Heart right ventricle (tissue), 16 donors: ENCODE measurements at places on chromosomes 2 and 18. TPM values are rescaled to one million over a fixed set of nuclear protein-coding genes. Genes with fewer than 3 reads are reported as not detected.

DNA sequence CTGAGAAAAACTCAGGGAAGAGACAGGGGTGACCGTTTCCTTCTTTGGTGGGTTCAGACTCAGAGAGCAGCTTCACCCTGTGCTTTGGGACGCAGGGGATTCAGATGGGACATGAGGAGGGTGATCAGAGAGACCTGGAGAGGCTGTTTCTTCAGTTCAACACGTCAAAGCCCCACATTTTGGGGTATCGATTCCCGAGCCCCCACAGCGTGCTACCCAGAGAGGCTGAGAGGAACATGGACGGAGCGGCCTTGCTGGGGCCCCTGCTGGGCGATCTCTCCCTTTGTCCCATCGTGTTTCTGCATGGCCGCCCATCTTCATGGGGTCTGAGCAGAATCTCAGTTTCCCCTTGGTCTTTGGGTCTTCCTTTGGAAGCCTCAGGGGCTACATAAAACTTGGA, 38.2 kb upstream of the PXDN start:
- no peaks in the 10 kb centered on the region for H3K4me1 ChIP-seq
- H3K4me3 ChIP-seq, result no peak overlapping the region
- DNase-seq, result no peak
- H3K27ac ChIP-seq, result no peak overlapping the region
- H3K36me3 ChIP-seq, result no peaks in the 10 kb centered on the region

DNA sequence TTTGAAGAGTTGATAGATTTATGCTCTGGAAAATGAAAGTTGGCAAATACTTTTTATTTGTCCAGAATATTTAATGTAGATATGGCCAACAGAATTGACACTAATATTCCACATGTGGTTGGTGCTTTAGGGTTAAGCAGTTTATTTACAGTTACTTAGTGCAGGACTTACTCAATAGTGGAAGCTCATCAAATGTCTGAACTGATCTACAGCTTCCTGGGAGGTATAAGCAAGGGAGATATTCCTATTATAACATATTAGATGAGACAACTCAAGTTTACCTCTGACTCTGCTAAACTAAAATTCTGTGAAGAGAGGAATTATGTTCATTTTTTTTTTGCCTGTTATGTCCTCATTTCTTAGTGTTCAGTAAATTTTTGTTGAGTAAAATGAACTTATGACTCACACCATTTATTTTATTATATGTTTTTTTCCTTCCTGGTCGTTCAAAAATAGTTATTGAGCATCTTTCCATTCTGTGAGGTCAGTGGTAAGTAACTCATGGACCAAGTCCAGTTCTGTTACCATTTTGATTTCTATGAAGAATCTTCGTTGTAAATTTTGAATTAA, 13.6 kb downstream of the ABI2 start:
- no peak overlapping the region for H3K27ac ChIP-seq
- H3K27me3 ChIP-seq, result no peaks in the 10 kb centered on the region
- DNase-seq, result no peak
- H3K4me1 ChIP-seq, result peaks cover 4% of the 10 kb centered on the region
- H3K36me3 ChIP-seq, result no peaks in the 10 kb centered on the region

DNA sequence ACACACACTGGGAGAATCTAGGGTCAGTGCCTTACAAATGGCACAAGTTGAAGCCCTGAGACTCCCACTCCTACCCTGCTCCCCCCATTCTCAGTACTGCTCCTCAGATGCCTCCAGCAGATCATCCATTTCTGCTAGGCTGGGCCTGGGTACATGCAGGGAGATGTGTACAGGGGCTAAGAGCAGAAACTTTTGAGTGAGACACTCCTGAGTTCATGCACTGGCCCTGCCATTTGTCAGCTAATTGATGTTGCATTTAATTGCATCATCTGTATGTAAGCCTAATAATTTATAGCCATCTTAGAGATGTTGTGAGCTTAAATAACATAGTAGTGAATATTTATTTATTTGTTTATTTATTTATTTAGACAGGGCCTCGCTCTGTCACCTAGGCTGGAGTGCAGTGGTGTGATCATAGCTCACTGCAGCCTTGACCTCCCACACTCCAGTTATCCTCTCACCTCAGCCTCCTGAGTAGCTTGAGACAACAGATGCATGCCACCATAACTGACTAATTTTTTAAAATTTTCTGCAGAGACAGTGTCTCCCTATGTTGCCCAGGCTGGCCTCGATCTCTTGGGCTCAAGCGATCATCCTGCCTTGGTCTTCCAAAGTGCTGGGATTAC, 4.8 kb upstream of the CASP8 start:
- no peak for DNase-seq
- H3K36me3 ChIP-seq, result no peaks in the 10 kb centered on the region
- no peak overlapping the region for H3K4me3 ChIP-seq
- no peaks in the 10 kb centered on the region for H3K27me3 ChIP-seq
- peaks cover 64% of the 10 kb centered on the region for H3K4me1 ChIP-seq
- H3K27ac ChIP-seq, result no peak overlapping the region

- no peak overlapping the region for H3K27ac ChIP-seq
- no peaks in the 10 kb centered on the region for H3K36me3 ChIP-seq
- H3K27me3 ChIP-seq, result no peaks in the 10 kb centered on the region
- no peaks in the 10 kb centered on the region for H3K4me1 ChIP-seq
- DNase-seq, result no peak
Observed at GRCh38 chr2:27204566-27204965, 7.3 kb upstream of the ATRAID start.

DNA sequence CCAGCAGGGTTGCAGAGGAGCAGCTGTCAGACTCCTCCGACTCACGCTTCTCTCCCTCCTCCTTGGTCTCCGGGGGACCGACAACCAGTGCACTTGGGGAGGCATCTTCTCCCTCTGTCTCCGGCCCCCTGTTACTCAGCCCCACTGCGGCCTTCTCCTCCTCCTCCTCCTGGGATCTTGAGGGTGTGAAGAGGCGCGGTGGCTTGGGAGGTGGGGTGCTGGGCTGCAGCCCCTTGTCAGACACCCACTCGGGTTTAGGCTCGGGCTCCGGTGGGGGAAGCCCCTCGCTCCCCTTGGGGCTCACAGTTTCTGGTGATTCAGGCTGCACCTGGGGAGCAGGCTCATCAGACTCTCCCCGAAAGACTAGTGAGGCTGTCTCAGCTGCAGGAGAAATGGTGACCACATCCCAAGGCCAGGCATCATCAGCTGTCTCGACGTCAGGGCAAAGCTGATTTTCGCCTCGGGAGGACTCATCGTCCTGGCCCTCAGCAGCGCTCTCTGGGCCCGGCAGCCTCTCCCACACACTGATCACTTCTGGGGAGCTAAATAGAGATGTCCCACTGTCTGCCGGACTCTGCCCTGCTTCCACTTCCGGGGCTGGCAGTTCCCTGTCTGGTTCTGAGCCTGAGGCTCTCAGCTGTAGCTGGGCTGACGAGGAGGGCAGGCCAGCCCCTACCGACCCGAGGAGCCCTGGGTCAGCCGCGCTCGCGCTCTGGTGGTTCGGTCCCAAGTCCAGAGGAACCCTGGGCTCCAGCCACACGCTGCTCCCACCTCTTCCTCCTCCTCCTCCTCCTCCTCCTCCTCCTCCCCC, 9.0 kb upstream of the SFXN5 start:
- no peak for DNase-seq
- H3K27me3 ChIP-seq, result no peaks in the 10 kb centered on the region
- H3K4me1 ChIP-seq, result no peaks in the 10 kb centered on the region
- no peak overlapping the region for H3K4me3 ChIP-seq
- H3K36me3 ChIP-seq, result peaks cover 39% of the 10 kb centered on the region

DNA sequence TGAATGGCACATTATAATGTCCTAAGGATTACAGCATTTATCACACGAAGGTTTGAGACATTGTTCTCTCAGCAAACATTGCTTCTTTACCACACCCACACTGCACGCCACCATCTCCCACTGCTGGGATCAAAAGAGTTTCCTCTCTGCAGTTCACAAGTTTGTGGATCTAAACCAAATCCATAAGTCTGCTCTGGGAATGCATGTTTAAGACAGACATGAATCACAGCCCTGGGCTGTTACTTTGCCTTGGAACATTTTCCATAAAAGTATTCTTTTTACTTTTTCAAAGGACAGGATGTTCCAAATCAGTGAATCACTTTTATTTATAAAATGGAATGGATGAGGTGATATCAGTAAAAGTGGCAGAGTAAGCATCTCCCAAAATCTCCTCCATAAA, 36.1 kb downstream of the STPG4 start:
- no peak overlapping the region for H3K27ac ChIP-seq
- no peaks in the 10 kb centered on the region for H3K36me3 ChIP-seq
- no peak overlapping the region for H3K4me3 ChIP-seq
- DNase-seq, result no peak

DNA sequence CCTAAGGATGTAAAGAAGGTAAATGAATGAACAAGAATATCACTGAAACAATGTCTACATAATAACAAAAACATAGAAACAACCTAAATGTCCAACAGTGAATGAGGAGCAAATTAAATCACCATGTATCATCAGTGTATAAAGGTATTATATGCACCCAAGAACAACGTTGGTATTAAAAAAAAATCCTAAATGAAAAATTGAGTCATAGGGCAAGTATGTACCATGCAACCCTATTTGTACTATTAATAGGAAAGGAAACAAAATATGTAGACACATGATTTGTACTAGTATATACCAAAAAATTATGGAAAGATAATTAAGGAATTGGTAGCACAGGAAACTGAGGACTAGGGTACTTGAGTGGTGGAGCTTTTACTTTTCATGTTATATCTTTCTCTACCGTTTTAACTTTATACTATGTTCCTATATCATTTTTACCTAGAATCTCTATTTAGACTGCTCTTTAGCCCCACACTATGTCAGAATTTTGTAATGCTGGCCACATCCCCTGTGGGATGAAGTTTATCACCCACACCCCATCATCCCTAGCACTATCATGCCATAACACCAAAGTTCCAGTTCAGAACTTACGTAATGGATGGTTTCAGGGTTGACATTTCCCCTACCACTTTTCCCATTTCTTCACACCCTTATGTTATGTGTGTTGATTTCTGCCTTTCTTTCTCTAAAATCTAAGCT, 25.6 kb downstream of the IKZF2 start:
- H3K27ac ChIP-seq, result no peak overlapping the region
- H3K36me3 ChIP-seq, result no peaks in the 10 kb centered on the region
- DNase-seq, result no peak
- H3K4me1 ChIP-seq, result no peaks in the 10 kb centered on the region

DNA sequence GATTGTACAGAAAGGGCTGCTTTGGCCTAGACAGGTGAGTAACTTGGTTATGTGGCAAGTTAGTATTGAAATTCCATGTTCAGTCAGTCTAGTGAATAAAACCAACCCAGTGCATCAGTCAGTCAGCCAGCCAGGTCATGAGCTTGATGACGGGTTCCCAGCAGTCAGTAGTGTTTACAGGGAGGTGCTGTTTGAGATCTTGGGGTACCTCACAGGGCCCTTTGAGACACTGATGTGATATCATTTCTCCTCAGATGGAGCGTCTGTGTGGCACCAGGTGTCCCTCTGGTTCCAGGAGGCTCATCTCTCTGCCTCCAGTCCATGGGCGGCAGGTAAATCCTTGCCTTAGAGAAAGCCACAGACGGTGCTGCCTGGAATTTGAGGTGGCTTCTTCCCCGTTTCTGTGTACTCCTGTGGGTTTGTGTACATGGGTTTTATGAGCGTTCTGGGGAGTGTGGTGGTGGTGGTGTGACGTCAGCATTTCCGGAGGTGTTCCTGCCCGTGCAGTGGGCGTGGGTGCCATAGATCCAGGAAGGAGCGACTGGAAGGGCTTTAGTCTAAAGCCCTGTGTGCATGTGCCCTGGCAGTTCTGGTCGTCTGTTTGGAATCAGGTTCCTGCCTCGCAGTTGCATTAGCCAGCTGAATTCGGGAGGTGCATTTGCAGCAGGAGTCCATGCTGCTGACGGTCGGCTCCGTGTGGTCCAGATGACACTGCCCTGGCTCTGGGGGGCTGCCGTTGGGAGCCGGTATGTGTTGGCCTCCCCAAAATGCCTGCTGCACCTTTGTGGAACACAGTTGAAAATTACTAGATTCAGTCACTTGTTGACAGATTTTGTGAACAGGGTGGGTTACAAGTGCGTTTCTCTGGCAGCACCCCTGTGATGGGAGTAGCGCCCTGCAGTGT, 2.1 kb downstream of the CTDP1 start:
- DNase-seq, result no peak
- H3K36me3 ChIP-seq, result no peaks in the 10 kb centered on the region
- no peak overlapping the region for H3K4me3 ChIP-seq
- H3K27me3 ChIP-seq, result no peaks in the 10 kb centered on the region

DNA sequence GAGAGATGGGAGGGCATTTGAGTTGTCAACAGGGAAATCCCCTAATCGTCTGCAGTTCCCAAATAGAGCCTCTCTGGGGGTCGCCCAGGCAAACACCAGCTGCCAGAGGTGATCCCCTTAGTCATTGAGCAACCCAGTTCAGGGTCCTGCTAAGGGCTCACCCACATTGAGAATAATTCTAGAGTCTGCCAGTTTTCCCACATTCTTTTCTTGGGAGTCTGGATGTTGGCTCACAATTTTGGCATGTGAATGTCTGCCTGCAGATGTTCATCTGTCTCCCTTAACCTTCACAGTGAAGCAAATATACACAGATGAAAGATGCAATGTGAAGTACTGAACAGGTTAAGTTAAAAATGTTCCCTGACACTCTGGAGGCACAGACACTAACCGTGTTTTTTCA, 11.4 kb upstream of the SMIM21 start:
- H3K27me3 ChIP-seq, result peaks cover 22% of the 10 kb centered on the region
- no peaks in the 10 kb centered on the region for H3K36me3 ChIP-seq
- H3K4me3 ChIP-seq, result no peak overlapping the region
- H3K27ac ChIP-seq, result no peak overlapping the region
- DNase-seq, result no peak
- H3K4me1 ChIP-seq, result no peaks in the 10 kb centered on the region

GKN2 gene
- polyA plus RNA-seq, result not detected

PTPRN gene
- 0.09 TPM for polyA plus RNA-seq

SERPINB3 gene
- not detected for polyA plus RNA-seq

POLR1A gene
- polyA plus RNA-seq, result 3.9 TPM

IL36B gene
- polyA plus RNA-seq, result not detected

MLPH gene
- polyA plus RNA-seq, result 9.7 TPM
